Activated naive CD4-positive, alpha-beta T cell (primary cell): ENCODE measurements at places on chromosomes 1 and 21.

DNA sequence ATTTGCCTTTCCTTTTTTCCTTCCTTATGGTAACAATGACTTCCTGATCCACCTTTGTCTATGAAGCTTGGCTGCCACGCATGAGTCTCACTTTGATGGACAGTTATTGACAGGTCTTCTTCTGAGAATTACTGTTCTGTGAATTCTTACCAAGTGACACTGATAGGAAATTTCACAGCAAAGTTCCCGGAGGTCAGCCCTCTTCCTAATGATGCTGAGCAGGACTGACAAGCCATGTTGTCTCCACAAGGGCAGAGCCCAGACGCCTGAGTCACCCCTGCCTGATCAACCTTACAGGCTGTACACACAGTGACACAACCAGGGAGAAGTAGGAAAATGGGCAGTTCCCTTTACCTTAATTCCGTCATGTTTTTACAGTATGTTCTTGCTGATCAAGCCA lies 44.2 kb downstream of the ZC3H11B start:
- DNase-seq: no peak

DNA sequence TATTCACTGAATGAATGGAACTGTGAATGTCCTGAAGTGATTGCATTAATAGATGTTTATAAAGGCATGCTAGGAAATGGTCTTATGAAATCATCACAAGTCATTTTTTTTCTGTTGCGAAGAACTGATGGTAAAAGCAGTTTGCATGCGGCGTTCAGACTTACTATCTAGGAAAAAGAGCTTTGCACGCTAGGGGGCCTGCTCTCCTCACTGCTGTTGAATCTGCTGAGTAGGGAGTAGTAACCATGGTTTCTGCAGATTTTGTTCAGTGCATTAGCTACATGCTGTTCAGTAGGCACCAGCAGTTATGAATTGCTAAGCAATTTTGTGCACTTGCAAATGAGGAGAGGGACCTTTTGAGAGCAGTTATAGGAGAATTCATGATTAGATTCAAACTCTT lies 57.9 kb downstream of the CENPF start:
- no peak for DNase-seq

GRCh38 chr1:173062150-173062938 lies 11.6 kb upstream of the TNFSF18 start:
- DNase-seq: no peak

GRCh38 chr1:6445062-6445763 lies 20.6 kb downstream of the ESPN start:
- no peak for DNase-seq

GRCh38 chr1:178976541-178976940 lies 49.2 kb upstream of the FAM20B start:
- no peak for DNase-seq

DNA sequence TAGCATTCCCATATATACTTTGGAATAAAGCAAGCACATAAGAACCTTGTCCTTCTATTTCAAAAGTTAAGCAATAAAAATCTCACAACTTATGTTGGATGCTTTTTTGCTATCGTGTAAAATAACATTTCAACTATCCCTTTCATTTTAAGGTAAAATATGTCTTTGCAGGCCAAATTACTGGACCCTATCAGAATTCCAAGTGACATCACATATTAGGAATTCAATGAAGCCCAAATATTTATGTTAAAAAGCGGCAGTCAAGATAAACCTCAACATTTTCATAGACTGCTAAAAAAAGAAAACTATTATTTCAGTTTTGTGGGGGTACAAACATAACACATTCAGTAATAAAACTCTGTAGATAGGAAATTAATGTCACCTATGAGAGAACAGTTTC lies 252.0 kb downstream of the KCTD3 start:
- DNase-seq: no peak

DNA sequence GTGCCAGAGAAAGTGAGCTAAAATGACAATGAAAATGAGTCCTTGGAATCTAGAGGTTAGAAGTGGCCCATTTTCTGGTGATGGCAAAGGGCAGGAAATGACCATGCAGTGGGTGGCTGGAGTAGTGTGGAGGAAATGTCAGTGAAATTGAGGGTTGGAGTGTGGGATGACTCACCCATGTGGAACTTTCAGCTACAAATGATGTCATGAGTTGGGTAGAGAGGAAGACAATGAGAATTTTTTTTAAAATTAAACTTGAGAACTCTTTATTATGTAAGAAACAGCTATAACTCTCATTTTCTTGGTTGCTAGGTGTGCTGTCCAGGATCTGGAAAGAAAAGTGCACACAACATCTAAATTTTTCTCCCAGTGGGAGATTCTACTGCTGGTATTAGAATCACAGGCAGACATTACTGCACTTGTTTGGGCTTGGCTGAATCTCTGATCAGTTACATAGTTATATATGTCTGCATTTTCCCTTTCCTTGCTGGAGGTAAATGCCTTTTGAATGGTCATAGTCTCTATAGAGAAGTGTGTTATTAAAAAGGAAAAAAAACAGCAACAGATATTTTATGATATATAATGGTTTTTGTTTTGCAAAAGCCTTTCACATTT lies 56.8 kb upstream of the GNG12 start:
- no peak for DNase-seq

- no peak for DNase-seq
Measured at GRCh38 chr21:31623664-31624063, 35.8 kb upstream of the SOD1 start.

DNA sequence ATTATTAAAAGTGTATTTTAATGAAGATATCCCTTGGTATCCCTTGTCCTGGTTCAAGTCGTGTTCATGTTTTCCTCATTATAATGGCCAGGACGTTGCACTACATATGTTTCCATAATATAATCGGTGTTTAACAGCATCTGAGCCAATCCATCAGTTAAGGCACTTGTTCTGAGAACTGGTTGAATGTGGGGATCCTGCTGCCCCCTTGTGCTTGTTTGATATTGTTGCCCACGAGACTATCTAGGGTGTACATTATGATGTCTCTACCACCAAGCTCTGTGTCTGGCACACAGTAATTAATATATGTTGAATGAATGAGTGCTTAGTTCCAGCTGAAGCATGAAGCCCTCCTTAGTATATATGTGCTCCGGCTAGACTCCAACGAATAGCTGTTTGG lies 193.0 kb downstream of the CACNA1E start:
- DNase-seq: no peak

DNA sequence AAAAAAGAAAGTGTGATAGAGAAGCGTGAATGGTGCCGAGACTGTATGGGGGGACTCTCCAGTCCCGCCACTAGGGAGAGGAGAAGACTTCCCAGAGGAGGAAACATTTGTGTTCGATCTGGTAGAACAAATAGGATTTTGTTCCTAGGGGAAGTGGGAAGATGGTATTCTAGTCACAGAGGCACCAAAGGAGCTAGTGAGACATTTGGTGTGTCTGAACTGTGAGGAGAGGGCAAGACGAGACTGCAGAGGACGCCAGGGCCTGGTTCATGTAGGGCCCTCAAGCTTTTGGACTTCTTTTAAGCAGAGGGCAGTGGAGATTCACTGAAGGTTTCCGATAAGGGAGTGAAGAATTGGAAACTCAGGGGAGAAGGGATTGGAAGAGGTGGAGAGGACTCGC lies 2.9 kb downstream of the BTBD19 start:
- no peak for DNase-seq

GRCh38 chr1:112034277-112034676 lies 44.8 kb upstream of the KCND3 start:
- no peak for DNase-seq

DNA sequence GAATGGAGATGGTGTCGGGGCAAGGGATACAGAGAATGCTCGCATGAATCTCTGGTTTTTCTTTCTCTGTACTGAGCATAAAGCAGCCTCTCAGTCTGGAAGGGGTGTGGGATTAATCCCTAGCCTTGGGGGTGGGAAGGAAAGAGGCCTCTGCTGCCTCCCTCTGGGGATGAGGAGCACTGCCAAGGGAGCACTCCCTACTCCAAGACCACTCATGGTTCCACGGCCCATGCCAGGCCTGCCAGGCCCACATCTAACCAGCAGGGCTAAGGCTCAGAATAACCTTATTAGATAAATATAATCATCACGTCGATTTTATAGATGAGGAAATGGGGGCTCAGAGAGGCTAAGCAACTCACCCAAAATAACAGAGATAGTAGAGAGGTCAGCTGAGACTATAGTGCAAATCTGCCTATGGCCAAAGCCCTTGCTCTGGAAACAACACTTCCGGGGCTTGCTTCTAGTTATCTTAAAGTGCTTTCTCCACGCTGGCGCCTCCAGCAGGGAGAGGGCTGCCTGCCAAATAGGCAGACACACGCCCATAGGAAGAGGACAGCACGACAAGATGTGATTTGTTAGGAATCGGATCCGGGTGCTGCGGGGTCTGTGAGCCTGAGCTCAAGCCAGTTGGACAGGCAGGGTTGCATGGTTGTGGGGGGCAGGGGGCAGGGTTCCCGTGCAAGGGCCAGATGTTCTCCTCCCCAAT lies 522 bp downstream of the TEX35 start:
- DNase-seq: no peak

DNA sequence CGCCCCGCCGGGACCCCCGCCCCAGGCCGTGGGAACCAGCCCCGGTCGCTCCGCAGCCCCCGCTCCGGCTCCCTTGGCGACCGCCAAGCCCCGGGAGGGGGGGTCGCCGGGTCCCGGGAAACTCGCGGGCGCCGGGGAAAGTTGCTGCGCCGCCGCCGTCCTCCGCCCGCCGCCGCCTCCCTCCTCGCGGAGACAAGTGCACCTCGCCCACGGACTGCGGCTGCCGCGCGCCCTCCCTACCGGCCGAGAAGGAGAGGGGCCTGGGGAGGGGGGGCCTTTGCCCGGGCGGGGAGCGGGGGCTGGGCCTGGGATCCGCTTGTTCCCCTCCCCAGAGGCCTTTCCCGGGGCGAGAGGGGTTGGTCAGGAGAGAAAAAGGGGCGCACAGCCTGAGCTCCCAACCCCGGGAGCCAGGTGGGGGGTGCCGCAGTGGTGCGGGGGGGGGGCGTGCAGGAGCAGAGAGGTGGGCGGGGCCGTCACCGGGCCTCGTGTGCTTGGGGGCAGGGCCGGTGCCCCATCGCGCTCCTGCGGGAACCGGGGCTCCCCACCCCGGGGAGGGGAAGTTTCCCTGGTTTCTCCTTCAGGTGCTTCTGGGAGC lies 592 bp downstream of the AGRN start:
- DNase-seq: no peak

DNA sequence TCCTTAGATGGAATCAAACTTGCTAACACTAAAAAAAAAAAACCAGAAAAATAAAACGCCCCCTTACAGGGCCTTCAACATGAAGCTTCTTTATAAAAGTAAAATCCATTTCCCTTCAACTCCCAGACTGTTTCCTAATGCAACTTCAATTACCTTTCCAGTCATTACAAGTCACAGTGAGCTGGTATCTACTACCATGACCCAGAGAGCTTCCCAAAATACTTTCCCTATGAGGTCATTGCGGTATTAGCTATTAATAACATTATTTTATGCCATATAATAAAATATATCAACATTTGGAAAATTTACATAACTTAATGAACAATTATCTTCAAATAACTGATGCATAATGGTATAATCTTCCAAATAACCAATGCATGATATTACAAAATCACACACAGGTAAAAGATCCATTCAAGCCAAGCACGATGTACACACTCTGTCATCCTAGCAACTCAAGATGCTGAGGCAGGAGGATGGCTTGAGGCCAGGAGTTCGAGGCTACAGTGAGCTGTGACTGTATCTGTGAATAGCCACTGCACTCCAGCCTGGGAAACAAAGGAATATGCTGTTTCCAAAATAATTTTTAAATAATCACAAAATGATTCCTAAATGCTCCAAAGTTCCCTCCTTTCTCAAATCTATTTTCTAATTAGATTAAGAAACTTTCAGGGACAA lies 24.1 kb downstream of the EIF4G3 start:
- no peak for DNase-seq

GRCh38 chr1:42189931-42190853 lies 25.6 kb upstream of the GUCA2A start:
- DNase-seq: no peak

DNA sequence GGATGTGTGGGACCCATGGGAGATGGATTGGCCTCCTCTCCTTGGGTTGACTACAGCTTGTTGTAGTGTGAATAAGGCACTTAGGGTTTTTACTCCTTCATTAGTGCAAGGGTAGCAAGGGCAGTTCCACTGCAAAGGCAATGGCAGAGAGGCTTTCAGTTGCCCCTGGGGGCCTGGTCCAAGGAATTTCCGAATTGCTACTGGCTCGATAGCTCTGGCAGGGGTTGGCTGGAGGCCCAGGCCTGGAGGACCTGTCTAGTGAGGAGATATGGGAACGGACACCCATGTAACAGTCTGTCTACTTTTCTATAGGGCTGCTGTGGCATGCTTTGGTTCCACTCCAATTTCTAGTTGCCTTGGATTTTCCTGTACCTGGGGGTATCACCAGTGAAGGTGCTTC lies 218.9 kb upstream of the C1orf105 start:
- DNase-seq: no peak

GRCh38 chr1:99970713-99971255 lies 988 bp downstream of the SLC35A3 start:
- no peak for DNase-seq

DNA sequence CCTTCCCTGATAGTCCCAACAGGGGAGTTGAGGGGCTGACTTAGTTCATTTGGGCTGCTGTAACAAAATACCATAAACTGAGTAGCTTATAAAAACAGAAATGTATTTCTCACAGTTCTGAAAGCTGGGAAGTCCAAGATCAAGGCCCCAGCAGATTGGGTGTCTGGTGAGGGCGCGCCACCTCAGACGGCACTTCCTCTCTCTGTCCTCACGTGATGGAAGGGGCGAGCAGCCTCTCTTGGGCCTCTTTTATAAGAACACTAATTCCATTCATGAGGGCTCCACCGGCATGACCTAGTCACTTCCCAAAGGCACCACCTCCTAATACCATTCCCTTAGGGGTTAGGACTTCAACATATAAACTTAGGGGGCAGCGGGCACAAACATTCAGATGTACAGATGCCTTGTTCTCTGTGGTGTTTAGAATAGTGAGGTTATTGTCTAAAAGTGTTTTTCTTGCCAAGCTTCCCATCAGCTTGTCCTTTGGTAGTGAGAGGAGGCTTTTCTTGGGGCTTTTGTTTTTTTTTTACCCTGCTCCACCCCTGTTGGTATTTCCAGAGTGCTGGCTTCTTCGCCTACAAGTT lies 20.3 kb downstream of the NIPAL3 start:
- DNase-seq: peak; percentile 2

GRCh38 chr1:58670181-58670580 lies 29.7 kb downstream of the MYSM1 start:
- DNase-seq: no peak

- DNase-seq: no peak
Measured at GRCh38 chr21:40136571-40136970, 269.3 kb downstream of the PCP4 start.

- DNase-seq: no peak
Measured at GRCh38 chr1:168617974-168618750, 41.8 kb downstream of the XCL1 start.

- DNase-seq: no peak
Measured at GRCh38 chr1:208425096-208425495, 180.9 kb upstream of the PLXNA2 start.

DNA sequence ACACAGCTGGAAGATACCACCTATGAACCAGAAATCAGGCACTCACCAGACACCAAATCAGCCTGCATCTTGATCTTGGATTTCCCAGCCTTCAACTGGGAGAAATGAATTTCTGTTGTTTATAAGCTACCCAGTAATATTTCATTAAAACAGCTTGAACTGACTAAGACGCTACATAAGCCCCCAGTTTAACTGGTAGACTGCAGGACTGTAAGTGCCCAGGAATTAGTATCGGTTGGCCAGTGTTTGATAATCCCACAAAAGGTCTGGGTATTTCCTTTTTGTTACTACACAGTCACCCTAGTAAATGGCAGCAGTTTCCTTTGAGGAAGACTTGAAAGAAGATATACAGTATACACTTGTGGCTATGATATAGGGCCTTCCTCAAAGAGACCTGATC lies 7.3 kb upstream of the SLC35D1 start:
- no peak for DNase-seq
